ENCODE measurements at places on chromosomes 1 and 21.

- no peak for DNase-seq
Measured at GRCh38 chr1:42168763-42169162, 4.2 kb upstream of the GUCA2A start.

GRCh38 chr1:153673511-153673910 lies 2.7 kb upstream of the ILF2 start:
- DNase-seq = no peak

DNA sequence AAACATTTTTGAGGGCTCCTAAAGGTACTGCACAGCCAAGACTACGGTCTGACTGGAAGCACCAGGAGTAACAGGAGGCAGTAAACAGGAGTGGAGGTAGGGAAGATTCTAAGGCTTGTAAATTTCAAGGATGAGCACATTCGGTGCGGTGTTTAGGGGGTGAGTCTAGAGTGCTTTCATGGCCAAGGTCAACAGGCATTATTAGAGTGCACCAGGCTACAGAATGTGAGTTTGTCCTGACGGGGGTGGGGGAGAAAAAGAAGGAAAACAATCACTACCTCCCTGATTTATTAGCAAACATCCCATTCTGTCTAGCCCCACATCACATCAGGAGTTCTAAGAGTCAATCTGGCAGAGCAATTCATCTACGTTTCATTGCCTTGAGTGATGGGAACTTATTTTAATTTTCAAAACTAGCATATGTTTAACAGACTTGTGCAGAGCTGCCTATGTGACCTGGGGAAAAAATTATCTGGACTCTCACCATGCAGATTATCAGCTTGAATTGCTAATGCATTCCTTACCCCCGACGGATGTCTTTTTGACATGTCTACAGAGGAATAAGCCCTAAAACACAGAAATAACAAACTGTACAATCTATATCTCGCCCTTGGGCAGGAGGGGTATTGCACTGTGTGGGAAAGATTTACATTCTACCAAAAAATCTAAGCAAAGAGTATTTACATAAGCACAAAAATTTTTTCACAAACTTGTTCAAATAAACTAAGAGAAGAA lies 45.0 kb downstream of the APP start:
- DNase-seq = no peak

DNA sequence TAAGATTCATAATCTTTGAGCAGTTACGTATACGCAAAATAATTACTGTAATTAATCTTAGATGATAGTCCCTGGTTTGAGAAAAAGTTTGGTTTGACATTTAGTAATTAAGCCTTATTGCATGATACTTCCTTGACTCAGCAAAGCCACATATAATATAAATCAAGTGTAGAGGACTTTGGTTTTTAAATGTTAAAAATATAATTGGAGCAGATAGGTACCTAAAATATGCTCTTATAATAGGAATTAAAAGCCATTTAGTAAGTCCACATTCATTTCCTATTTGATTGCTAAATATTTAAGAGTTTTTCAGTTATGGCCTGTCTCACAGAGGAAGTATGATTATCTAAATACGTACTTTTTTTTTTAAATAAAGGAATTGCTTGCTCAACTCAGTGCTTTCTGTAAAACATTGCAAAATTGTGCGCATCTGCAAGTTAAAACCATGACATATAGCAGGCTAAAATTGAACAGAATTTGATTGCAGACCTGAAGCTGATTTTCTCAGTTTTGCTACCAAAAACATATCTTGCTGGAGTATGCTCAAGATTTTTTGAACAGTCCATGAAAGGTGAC lies 20.4 kb downstream of the RPE65 start:
- DNase-seq = no peak

DNA sequence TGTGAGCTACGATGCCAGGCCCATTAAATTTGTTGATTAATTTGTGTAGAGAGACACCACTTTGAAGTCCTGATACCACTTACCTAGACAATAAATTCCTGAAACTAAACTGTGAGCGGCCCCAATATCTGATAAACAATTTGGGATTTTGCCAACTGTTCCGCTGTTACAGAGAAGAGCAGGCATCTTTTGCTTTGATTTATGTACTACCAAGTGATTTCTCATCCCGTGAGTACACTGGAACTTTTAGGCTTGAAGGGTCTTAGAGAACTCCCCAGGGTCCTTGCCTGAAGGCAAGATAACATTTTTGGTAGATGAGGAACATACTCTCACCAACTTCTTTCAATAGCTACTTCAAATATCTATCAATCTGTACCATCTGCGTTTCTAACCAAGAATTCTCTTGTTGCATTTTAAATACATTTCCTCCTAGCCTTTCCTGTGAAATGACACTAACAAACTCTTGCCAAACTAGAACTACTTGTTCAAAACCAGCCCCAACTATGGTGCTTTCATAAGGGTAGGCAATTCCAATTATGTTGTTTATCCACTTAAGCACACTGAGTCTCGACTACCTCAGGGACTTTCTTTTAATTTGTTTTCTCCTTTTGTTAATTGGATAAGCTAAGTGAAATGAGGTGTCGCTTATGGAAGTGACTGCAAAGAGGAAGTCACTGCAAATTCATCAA lies 23.2 kb upstream of the SLC30A1 start:
- no peak for DNase-seq

- no peak for DNase-seq
Measured at GRCh38 chr1:184390889-184391288, 4.1 kb downstream of the C1orf21 start.

- DNase-seq = no peak
Measured at GRCh38 chr1:86487131-86487810, 18.5 kb downstream of the CLCA1 start.

- no peak for DNase-seq
Measured at GRCh38 chr1:167301355-167301754, 80.7 kb downstream of the POU2F1 start.

Data from activated CD4-positive, alpha-beta T cell treated with anti-CD3 and anti-CD28 coated beads, Interleukin-2, Interleukin-4, amounts not matched to agents 100 ng/mL and 50 ng/mL, durations not matched to agents 16 hours and 8 hours (primary cell).